ENCODE measurements at places on chromosomes 2 and 18.

- DNase-seq: no peak
Measured at GRCh38 chr2:68741238-68741637, 6.6 kb downstream of the ARHGAP25 start.

DNA sequence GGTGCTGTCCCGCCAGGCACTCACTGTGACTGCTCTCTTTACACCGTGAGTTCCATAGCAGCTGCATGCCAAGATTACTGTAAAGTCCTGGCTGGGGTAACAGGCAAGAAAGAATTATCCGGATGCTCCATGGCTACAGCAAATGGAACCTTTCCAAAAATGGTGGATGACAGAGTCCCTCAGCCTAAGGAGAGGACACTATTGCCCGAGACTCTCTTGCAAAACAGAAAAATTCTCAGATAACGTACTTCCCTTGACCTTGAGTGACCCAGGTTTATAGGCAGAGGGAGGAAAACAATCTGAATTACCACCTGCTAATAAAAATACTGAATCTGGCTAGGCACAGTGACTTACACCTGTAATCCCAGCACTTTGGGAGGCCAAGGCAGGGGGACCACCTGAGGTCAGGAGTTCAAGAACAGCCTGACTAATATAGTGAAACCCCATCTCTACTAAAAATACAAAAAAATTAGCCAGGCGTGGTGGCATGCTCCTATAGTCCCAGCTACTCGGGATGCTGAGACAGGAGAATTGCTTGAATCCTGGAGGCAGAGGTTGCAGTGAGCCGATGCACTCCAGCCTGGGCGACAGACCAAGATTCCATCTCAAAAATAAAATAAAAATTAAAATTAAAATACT is 4.5 kb downstream of the CYS1 start:
- no peak for DNase-seq

DNA sequence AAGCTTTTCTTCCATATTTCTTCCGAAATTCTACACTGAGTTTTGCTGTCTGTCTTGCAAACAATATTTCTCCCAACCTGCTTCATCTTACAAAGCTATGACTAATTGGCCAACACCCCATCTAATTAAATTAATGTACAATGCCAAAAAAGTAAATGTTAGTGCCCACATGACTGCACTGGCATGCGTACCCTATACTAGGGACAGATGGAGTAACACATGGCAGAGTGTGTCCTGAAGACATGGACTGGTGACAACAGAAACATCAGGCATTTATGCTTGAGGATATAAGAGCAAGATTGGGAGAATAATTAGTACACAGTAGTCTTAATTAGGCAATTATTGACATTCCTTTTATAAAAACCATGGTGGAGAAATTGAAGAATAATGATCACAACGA is 66.8 kb downstream of the MREG start:
- no peak for DNase-seq

GRCh38 chr18:11035814-11036495 is 113.4 kb downstream of the PIEZO2 start:
- no peak for DNase-seq

GRCh38 chr2:239770246-239770639 is 254.9 kb downstream of the NDUFA10 start:
- no peak for DNase-seq

DNA sequence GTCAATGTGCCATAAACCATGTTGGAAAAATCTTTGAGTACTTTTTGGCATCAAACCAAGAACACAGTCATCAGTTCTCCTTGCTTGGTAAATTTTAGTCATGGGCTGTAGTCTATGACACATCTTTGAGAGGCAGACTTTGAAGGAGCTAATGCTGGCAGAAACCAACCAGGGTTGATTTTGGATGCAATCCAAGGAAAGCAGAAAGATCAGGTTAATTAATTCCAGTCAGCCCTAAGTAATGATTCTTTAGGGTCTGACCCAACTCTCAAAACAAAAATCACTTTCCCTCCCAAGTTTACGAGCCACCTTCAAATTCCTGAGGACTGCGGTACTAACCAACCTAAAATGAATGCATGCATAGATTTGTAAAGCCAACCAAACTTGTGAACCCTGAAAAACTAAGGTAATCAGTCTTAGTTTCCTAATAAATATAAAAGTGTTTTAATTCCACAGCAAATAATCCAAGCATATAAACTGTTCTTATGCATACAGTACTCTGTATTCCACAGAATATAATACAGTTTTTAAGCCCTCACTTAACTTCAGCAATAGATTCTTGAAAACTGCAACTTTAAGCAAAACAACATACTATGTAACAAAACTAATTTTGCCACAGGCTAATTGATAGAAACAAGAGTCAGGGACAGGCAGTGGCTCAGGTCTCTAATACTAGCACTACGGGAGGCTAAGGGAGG is 22.0 kb downstream of the AP1S3 start:
- no peak for DNase-seq

DNA sequence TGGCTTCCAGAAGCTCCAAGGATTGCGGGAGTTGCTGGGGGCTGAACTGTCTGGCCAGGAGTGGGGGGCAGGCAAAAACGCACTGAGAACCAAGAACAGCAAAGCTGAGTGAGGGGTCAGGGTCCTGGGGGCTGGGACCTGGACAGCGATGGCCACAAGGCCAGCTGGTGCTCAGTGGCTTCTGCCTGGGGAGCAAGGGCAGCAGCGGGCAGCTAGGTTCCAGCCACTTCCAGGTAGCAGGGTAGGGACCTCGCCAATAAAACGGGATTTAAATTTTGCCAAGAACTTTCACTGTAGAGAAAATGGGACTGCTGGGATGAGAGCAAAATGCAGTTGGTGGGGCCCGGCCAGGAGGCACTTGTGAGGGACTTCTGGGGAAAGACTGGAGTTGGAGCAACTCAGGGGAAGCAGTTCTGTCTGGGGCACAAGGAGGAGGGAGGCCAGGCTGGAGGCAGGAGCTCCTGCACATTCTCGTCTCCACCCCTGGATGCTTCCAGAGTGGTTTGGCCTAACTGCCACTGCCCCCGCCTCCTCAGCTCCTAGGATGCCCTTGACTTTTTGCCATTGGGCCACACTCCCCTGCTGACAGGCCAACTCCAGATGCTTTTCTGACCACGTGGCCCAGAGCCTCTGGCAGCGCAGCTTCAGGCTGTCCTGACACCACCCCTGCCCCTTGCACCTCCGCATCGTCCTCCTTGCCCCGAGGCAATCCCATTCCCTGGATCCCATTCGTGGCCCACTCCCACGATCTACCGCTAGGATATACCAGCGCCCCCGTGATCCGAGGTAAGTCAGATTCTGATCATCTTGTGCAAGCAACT is 5.5 kb upstream of the CCDC74A start:
- DNase-seq: no peak

GRCh38 chr2:241904011-241904718 is 34.6 kb downstream of the RTP5 start:
- no peak for DNase-seq

GRCh38 chr2:178331474-178332432 is 119.2 kb downstream of the PRKRA start:
- no peak for DNase-seq

DNA sequence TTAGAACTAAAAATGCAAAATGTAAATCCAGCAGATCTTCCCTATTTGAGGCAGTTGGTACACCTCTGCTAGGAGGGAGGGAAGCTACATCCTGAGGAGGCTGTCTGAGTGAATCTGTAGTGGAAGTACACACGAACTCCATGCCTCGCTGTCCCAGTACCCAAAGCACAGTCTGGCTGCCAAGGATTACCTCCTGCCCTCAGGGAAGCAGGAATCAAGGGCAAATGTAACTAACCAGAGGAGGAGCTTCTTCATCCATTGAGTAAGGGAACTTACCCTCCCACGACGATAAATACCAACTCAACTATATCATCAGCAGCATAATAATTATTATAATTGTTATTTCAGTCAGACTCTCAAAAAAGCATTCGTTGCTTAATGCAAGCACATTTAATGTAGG is 2.1 kb downstream of the DHRS9 start:
- DNase-seq: no peak

All from activated naive CD4-positive, alpha-beta T cell treated with Interleukin-2 at 50 U/mL for 16 hours (primary cell).